ENCODE measurements at places on chromosomes 3 and 15.

- DNase-seq: no peak
These were observed 109.6 kb upstream of the ABI3BP start for GRCh38 chr3:101102678-101103296.

- no peak for DNase-seq
These were observed 53.8 kb downstream of the GJD2 start for GRCh38 chr15:34700891-34701427.

- DNase-seq: no peak
These were observed 54.8 kb upstream of the OXTR start for GRCh38 chr3:8824238-8824637.

GRCh38 chr3:107369791-107370190, 7.4 kb upstream of the CCDC54 start:
- DNase-seq: no peak

GRCh38 chr3:142746646-142747045, 22.8 kb downstream of the TRPC1 start:
- DNase-seq: no peak

GRCh38 chr3:104537323-104537722, 829.4 kb upstream of the ALCAM start:
- no peak for DNase-seq

GRCh38 chr3:52396011-52396906, 48.6 kb downstream of the SEMA3G start:
- DNase-seq: no peak

- DNase-seq: no peak
These were observed 17.2 kb downstream of the LINGO1 start for GRCh38 chr15:77615472-77615871.

- peak; percentile 14 for DNase-seq
These were observed 46.9 kb upstream of the NEDD4 start for GRCh38 chr15:56040081-56041035.

- DNase-seq: no peak
These were observed 1.1 kb downstream of the TPRG1 start for GRCh38 chr3:189172668-189173419.

DNA sequence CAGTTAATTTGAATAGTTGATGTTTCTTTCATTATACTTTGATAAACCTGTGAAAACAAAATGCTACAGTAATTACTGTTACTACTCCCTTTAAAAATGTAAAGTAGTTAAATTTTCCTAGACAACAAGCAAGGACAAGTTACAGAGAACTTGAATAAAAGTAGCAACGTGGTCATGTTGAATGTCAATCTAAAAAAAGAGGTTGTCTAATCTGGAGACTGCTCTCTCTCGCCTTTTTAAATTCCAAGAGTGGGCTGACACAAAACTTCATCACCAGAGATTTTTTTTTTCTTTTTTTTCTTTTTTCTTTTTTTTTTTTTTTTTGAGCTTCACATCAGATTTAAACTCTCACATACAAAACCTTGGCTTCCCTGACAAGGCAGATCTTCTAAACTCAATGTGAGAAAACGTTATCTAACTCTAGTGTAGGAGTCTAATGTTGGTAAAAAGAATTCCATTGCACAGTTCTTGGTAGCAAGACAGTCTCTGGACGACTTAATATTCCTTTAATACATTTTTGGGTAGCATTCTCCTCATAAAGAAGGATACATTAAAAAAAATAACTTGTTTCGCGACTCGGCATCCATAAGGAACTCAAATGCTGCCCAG, 4.1 kb downstream of the FOXP1 start:
- DNase-seq: no peak
